ENCODE measurements at places on chromosomes 7 and 10. TPM values are rescaled to one million over a fixed set of nuclear protein-coding genes. Genes with fewer than 3 reads are reported as not detected.

The BUB3 gene
- polyA plus RNA-seq, result 197 TPM

The ORC5 gene
- polyA plus RNA-seq, result 10.9 TPM

The GALNT11 gene
- polyA plus RNA-seq, result 16.1 TPM

The SEMA3E gene
- polyA plus RNA-seq, result 15.7 TPM

The CTAGE8 gene
- 1.3 TPM for polyA plus RNA-seq

The FAM107B gene
- polyA plus RNA-seq, result 16.0 TPM

The JAZF1 gene
- 10.8 TPM for polyA plus RNA-seq

The OLAH gene
- polyA plus RNA-seq, result 0.12 TPM

The ASB13 gene
- polyA plus RNA-seq, result 11.3 TPM

The H2BK1 gene
- not detected for polyA plus RNA-seq

The CYP3A5 gene
- polyA plus RNA-seq, result 1.2 TPM

The XRCC2 gene
- polyA plus RNA-seq, result 18.9 TPM

The SFRP5 gene
- 2.4 TPM for polyA plus RNA-seq

The SLC26A3 gene
- polyA plus RNA-seq, result not detected

The HOXA1 gene
- not detected for polyA plus RNA-seq

The AGMO gene
- polyA plus RNA-seq, result 0.55 TPM

The BEND7 gene
- polyA plus RNA-seq, result 3.7 TPM

The MET gene
- polyA plus RNA-seq, result 3.8 TPM

The UPK3BL1 gene
- polyA plus RNA-seq, result 5.0 TPM

The ASIC3 gene
- 0.87 TPM for polyA plus RNA-seq

The PTPRE gene
- 3.0 TPM for polyA plus RNA-seq

The PLAC9 gene
- polyA plus RNA-seq, result 14.4 TPM

The SNX10 gene
- polyA plus RNA-seq, result 15.8 TPM

The ASL gene
- polyA plus RNA-seq, result 13.0 TPM

The PALD1 gene
- polyA plus RNA-seq, result 11.1 TPM

The SEMA3A gene
- polyA plus RNA-seq, result 19.8 TPM

The NUTM2E gene
- polyA plus RNA-seq, result not detected

The DLD gene
- polyA plus RNA-seq, result 28.8 TPM

The SEC31B gene
- 2.9 TPM for polyA plus RNA-seq

The ZNF804B gene
- polyA plus RNA-seq, result not detected

The FGL2 gene
- not detected for polyA plus RNA-seq

The CALHM3 gene
- not detected for polyA plus RNA-seq

The SPDYE8 gene
- polyA plus RNA-seq, result 0.34 TPM

The DLX5 gene
- polyA plus RNA-seq, result not detected

The ERVW-1 gene
- polyA plus RNA-seq, result not detected

The IDI2 gene
- not detected for polyA plus RNA-seq

The NME8 gene
- polyA plus RNA-seq, result 1.3 TPM

The TCAF1 gene
- 15.5 TPM for polyA plus RNA-seq

The GPR15LG gene
- not detected for polyA plus RNA-seq

The CALCR gene
- 0.59 TPM for polyA plus RNA-seq

The STRA8 gene
- polyA plus RNA-seq, result not detected

The FOXP2 gene
- polyA plus RNA-seq, result 0.31 TPM

All from GM23338 (cell line).